Hindlimb muscle (tissue), 1 donor: ENCODE measurements at places on chromosomes 7 and 10. TPM values are rescaled to one million over a fixed set of nuclear protein-coding genes. Genes with fewer than 3 reads are reported as not detected.

DNA sequence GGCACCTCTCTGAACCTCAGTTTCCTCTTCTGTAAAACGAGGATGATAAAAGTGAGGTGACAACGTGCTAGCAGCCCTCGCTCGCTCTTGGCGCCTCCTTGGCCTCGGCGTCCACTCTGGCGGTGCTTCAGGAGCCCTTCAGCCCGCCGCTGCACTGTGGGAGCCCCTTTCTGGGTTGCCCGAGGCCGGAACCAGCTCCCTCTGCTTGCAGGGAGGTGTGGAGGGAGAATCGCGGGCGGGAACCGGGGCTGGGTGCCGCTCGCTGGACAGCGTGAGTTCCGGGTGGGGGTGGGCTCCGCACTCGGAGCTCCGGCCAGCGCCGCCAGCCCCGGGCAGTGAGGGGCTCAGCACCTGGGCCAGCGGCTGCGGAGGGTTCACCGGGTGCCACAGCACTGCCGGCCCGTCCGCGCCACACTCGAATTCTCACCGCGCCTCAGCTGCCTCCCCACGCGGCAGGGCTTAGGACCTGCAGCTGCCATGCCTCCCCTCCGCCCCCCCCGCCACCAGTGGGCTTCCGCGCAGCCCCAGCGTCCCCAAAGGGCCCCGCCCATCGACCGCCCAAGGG lies 24.3 kb upstream of the ACSL5 start:
- no peak for DNase-seq

GRCh38 chr7:25597946-25598345 lies 369.7 kb upstream of the NPVF start:
- no peak for DNase-seq

DNA sequence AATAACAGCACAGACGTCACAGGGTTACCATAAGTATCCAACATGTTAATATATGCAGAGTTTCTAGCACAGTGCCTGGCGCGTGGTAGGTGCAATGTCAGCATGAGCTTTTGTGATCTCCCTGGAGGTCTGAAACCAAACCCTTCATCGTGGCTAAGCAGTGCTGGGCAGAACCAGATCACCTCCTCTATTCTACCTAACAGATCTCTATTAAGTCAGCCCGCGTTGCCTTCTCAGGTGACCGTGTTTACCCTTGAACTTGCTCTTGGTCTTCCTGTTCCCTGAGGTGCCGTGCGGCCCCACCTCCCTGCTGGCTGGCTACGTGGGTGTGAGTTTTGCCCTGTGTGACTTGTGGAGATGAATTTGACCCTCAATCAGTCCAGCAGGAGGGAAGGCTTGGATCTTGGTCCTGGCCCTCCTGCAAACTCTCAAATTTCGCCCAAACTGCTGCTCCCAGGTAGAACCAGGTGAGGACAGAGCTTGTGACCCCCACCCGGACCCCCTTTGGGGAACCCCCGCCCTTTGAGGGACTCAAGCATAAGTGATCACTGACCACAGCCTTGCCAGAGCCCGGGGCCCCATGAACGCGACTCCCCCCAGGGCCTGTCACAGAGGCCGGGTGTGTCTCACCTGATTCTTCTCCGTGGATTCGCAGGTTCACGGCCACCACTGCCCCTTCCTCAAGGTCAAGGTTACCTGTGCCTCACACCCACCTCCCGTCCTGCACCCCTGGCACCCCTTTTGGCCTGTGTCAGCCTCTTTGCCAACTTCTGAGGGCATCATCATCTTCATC lies 54.2 kb downstream of the ELFN1 start:
- no peak for DNase-seq

RBM20 gene
- 14.0 TPM for polyA plus RNA-seq

PDE6C gene
- polyA plus RNA-seq, result 0.75 TPM

TAS2R4 gene
- polyA plus RNA-seq, result 1.6 TPM

OR2A42 gene
- 0.53 TPM for polyA plus RNA-seq

NCF1 gene
- 1.6 TPM for polyA plus RNA-seq
